ENCODE measurements at places on chromosomes 12 and 14.
A peak's percentile ranks its signal among the peaks of the same experiment; 100 is the strongest.

- peak; percentile 74 for DNase-seq
Measured at GRCh38 chr12:122888232-122888752, 7.6 kb downstream of the VPS37B start.

DNA sequence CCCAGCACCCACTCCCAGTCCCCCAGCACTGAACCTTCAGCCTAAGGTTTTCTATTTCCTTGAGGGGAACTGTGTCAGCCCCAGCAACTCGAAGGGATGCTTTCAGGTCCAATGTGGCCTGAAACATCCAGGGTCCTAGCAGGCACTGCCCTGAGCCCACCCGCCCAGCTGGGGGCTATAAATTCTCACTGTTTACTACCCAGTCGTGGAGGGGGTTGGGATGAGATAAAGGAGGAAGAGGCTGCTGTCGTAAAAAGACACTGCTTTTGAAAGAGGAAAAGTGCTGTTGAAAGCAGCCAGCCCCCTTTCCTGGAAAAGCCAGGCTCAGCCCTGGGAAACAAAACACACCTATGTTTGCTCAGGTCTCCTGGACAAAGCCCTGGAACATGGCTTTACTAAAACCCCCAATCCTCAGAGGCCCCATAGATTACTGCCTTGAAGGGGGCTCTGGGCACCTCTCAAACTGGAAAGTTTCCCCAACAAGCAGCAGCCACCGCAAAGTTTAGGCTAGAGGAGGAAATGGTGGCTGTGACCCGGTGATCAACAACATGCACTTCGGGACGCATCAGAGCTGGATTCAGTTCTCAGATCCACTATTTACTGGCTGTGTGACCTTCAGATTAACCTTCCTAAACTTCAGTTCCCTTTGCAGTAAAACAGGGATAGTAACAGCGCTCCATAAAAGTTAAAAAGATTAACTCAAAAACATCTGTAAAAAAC, 51.0 kb downstream of the ACTN1 start:
- DNase-seq, result no peak

GRCh38 chr12:25401547-25402345, 151.0 kb upstream of the KRAS start:
- no peak for DNase-seq

DNA sequence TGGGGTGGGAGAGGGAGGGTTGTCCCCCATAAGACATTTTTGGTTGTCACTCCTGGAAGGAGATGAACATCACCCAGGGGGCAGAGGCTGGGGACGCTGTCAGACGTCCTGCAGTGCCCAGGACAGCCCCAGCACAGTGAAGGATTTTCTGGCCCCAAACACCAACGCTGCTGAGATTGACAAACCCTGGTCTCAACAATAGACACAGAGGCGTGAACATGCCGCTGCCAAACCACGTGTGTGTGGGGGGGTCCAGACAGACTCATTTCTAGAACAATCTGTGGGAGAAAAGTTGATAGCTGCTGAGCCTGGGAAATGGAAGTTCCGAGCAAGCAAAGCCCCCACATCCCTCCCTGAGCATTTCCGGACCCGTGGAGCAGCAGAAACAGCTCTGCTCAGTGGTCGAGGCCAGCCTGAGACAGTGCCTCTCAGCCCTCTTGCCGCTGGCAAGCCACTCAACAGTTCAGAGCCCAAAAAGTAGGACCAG, 43.8 kb upstream of the CLMN start:
- DNase-seq, result no peak

- DNase-seq, result no peak
Measured at GRCh38 chr14:84029720-84030119, 1500.2 kb upstream of the FLRT2 start.

DNA sequence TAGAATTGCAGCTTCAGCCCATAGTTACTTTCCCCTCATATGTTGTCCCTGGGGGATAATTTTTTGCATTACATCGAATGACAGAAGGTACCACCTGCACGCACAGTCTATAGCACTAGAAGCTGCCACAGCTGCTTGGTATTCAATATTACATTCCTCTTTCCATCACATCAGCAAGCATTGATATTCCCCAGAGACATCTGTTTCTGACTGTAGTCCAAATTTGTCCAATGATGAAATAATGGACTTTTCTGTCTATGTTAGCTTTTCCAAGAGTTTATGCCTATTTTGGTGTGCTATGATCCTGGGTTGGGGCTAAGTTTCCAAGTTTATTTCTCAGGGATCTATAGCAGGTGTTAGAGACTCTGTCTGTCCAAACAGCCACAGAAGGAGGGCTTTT, 335.4 kb downstream of the LRIG3 start:
- DNase-seq, result no peak

DNA sequence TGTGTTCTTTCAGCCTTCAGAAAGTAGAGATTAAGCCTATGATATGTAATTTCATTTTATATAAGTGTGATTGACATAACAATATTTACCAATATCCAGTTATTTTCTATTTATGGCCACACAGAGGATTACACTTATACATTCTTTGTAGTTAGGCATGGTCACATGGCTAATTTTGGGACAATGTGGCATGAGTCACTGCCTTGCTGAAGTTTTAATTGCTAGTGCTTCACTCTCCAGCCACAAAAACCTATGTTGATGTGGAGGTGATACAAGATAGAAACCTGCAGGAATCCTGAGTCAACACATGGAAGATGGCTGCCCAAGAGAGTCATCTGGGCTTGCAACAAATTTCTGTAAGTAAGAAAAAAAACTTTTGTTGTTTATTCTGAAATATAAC, 17.0 kb downstream of the CLEC14A start:
- no peak for DNase-seq

- DNase-seq, result no peak
Measured at GRCh38 chr14:23464700-23465099, 4.8 kb upstream of the NGDN start.

DNA sequence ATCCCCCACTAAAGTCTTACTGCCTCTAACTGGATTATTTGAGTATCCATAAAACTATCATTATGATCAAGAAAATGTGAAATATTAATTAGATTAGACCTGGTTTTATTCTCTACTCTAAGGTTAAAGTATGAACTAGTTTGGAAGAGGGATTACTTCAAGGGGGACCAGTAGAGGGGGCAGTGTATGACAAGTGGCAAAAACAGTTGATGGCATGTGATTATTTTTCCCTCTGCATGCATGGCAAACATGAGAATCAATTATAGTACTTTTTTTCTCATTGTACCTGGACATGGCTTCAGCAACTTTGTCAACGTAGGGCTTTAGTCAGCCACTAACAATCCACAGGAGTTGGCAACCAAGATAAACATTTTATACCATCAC, 145.0 kb upstream of the SLC38A2 start:
- no peak for DNase-seq

DNA sequence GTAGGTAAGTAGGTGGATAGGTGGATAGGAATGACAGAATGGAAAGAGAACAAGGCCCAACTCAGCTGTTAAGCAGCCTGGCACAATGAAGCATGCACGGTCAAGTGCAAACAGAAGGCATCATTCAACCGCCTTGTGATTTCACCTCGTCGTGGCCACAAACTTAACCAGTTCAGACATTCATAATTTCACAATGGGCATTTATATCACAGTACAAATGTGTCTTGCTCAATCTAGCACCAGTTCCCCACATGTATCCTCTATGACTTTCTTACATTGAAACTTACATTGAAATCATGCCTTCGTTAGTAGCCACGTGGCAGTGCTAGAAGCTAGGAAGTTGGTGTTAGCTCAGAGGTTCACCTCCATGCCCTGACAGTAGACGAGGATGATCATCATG, 207.5 kb downstream of the ETV6 start:
- no peak for DNase-seq

DNA sequence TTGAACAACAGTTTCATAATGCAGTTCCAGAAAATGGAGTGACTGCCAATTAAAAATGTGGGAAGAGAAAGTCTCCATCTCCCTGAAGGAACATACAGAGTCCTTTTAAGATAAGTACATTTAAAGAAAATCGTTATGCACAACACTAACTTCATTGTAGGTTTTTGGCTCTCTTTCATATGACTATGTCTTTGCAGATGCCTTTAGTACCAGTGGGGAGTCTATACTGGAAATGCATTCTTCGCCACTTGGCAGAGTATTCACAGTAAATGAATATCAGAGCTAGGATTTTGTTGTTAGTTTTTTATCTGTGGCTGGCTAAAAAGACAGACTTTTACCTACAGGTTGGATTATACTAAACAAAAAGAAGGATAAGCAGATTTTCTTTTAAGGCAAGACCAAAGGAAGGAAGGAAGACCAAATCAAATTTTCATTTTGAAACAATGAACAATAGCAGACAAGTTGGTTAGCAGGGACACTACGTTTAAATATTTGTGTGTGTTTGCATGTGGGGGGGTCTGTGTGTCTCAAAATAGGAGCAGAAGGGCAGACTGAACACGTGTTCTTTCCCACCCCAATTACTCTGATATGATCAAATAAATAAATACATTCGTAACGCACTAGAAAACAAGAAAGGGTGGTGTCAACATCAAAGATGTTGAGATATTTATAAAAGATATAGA, 124.5 kb downstream of the BTG1 start:
- DNase-seq, result no peak

- DNase-seq, result no peak
Measured at GRCh38 chr12:132432721-132433577, 57.0 kb upstream of the FBRSL1 start.

GRCh38 chr12:88743946-88744685, 163.8 kb upstream of the KITLG start:
- no peak for DNase-seq

GRCh38 chr12:67515679-67516340, 132.7 kb upstream of the DYRK2 start:
- DNase-seq, result peak; percentile 81

GRCh38 chr12:76450690-76451089, 102.5 kb upstream of the BBS10 start:
- no peak for DNase-seq

- DNase-seq, result no peak
Measured at GRCh38 chr14:30607156-30607780, 14.9 kb upstream of the SCFD1 start.

DNA sequence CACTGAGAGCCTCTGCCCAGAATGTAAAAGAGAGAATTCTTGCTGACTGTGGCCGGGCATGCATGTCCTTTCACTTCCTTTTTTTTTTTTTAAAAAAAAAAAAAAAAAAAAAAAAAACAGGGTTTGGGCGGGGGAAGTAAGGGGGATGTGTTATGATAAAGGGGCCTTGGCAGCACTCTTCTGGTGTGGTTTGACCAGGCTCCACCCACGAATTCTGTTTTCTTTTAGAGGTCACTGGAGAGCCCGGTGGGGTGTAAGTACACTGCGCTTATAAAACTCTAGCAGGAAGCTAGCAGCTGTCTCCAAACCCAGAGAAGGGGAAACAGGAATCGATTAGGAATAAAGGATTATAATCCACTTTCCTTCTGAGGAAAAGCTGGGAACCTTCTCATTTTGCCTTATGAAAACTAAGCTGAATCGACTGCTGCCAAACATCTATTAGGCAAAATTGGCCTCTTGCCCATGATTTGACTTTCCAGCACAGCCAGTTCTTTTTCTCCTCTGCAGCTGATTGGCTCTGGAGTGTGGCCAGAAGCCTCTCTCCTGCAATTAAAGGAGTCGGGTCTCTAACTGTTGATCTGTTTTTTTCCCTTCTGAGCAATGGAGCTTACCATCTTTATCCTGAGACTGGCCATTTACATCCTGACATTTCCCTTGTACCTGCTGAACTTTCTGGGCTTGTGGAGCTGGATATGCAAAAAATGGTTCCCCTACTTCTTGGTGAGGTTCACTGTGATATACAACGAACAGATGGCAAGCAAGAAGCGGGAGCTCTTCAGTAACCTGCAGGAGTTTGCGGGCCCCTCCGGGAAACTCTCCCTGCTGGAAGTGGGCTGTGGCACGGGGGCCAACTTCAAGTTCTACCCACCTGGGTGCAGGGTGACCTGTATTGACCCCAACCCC, 27.7 kb upstream of the HIGD1C start:
- DNase-seq, result peak; percentile 48

- DNase-seq, result no peak
Measured at GRCh38 chr12:109892748-109893147, 7.3 kb upstream of the TCHP start.
